ENCODE measurements at places on chromosomes 12 and 14. TPM values are rescaled to one million over a fixed set of nuclear protein-coding genes. Genes with fewer than 3 reads are reported as not detected.

KLRG1 gene
- total RNA-seq, result 0.65 TPM

PRH2 gene
- not detected for total RNA-seq

ART4 gene
- not detected for total RNA-seq

BMP4 gene
- 9.3 TPM for total RNA-seq

CIROP gene
- total RNA-seq, result not detected

TNFAIP2 gene
- total RNA-seq, result 155 TPM

IQSEC3 gene
- 0.22 TPM for total RNA-seq

NPAS3 gene
- total RNA-seq, result 0.07 TPM

LALBA gene
- not detected for total RNA-seq

RTL1 gene
- not detected for total RNA-seq

AMN gene
- 0.06 TPM for total RNA-seq

DTX3 gene
- 8.0 TPM for total RNA-seq

ZNF891 gene
- total RNA-seq, result 0.40 TPM

TCL1B gene
- not detected for total RNA-seq

LBHD2 gene
- not detected for total RNA-seq

LTB4R gene
- total RNA-seq, result 4.0 TPM

TMBIM4 gene
- 60.9 TPM for total RNA-seq

CPNE8 gene
- 7.1 TPM for total RNA-seq

GPR84 gene
- not detected for total RNA-seq

SLC5A8 gene
- not detected for total RNA-seq

CD163 gene
- total RNA-seq, result not detected

ARMH4 gene
- 5.8 TPM for total RNA-seq

CLEC4D gene
- total RNA-seq, result not detected
